ENCODE measurements at places on chromosomes 12 and 14.

DNA sequence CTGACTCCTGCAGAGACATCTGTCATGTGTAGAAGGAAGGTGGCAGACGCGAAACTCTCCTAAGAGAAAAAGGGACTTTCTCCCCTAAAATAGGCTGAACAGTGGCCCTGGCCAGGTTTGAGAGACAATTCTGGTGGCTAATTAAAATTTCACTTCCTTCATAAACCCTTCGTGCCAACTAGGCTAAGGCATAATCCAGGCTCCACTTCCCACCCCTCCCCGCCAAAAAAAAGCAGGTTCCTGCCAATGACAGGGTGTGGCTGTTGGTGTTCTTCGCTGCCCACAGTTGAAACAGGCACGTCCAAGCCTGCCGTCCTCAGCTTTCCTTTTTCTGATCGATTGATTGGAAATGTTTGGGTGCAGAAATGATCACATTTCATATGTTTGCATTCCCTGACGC is 144.6 kb downstream of the GCH1 start:
- DNase-seq = no peak

DNA sequence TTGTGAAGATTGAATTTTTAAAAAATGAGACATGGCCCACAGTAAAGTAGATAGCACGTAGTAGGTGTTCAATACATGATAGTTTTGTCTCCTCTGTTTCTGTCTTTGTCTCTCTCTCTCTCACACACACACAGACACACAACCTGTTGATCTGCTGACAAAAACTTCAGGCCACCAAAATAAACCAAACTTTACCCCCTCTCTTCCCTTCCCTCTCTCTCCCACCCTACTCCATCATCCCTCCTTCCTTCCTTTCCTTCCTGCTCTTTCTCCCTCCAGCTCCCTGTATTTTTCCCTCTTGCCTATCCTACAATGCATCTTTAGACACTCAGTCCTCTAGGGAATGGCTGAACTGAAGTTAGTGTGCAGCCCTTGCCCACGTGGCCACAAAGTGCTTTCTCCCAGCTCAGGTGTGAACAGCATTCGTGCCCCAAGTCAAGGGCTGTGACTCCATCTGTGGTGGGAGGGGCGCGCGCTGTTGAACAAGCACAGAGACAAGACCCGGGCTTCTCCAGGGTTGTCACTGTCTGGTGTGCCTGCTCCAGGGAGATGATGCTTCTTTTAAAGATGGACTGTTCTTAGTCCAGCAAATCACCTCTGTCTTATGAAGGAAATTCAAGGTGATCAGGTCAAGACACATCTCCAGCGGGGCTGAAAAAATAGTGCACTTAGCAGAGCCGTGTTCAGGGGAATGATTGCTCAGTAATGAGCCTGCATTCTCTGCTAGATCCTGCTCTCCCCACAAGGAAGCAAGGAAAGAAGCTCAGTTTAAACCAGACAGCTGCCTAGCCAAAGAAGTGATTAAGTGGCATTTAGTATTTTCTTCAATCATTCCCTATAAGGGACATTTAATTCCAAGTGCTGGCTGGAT is 75.3 kb downstream of the WSCD2 start:
- no peak for DNase-seq

- no peak for DNase-seq
Measured at GRCh38 chr14:21267431-21267845, 1.8 kb downstream of the HNRNPC start.

GRCh38 chr14:65513671-65514070 is 101.1 kb downstream of the FUT8 start:
- DNase-seq = no peak

- DNase-seq = no peak
Measured at GRCh38 chr12:76542908-76543307, 16.7 kb downstream of the OSBPL8 start.

- no peak for DNase-seq
Measured at GRCh38 chr12:58889557-58889956, 30.7 kb downstream of the LRIG3 start.

GRCh38 chr12:5257763-5258495 is 174.0 kb upstream of the NTF3 start:
- DNase-seq = no peak

DNA sequence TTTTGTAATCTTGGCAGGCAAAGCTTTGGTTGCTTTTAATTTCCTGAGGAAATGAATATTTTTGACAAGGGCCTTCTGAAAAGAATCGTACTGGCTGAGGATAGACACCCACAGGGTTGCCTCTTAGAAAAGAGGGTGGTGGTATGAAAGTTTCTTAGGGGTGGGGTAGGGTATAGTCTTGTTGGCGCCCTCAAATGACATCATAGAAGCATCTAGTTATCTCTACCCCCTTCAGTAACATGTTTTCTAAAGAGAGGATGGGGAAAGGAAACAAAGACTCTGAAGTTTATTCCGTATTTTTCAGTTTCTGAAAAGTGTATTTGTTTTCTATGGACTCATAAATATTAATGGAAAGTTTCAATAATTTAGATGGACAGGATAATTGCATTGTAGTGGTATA is 13.7 kb downstream of the PRKCH start:
- DNase-seq = no peak

GRCh38 chr14:105068818-105069217 is 3.6 kb upstream of the GPR132 start:
- no peak for DNase-seq

DNA sequence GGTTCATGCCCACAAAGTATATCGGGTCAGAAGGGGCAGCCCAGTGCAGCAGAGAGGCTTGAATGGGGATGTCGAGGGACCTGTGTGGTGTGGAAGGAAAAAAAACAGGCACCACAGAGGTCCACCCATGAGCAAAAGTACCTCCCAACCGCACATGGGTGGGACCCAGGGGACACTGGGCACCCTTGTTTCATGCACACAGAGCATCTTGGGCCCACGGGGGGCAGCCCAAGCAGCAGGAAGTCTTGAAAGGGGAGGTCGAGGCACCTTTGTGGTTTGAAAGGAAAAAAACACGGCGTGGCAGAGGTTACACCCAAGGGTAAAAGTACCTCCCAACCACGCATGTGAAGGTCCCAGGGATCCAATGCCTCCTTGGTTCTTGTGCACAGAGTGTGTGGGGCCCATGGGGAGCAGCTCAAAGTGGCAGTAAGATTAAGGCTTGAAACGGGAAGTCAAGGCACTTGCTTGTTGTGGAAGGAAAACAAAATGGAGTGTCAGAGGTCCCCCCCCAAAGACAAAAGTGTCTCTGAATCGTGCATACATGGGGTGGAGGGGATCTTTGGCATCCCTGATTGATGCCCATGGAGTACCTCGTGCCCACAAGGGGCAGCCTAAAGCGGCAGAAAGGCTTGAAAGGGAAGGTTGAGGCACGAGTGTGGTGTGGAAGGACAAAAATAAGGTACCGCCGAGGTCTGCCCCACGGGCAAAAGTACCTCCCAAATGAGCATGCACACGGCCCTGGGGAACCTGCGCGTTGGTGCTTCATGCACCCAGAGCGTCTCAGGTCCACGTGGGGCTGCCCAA is 575.5 kb downstream of the ALG10 start:
- DNase-seq = no peak

GRCh38 chr14:21647380-21647779 is 6.3 kb upstream of the OR4E2 start:
- no peak for DNase-seq

DNA sequence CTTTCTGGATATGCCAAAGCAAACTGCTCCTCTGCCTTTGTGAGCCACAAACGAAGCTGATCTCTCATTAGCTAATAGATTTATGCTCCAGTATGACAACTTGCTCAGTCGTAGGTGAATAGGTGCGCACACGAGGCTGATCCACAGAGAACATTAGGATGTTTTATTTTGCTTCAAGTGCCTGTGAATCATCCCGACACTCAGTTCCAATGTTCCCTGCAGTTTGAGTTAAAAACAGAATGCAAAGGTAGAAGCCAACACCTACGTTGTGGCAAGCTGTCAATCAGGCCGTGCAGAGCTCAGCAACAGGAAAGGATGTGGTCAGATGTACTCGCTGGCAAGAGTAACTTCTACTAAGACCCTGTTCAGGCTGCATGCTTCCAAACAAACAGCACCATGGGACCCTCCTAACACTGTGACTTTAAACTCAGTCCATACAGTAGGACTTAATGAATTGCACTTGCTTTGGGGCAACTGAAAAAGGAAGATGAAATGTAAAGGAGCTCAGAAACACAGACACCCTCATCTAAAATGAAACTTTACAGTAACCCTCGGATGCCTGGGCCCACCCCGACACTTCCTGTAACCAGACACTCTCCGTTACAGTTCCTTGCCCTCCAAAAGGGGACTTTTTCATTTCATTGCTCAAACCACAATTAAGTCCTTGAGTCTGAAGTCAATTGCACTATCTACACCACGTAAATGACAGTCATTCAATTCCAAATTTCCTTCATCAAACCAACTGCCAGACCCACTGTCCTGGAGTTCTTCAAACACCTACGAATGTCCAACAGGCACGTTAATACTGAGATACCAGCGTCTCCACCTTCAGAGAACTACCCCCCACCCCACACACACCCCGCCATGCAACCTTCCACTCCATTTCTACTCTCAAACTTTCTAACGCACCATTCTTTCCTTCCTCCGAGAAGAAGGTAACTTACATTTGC is 1.6 kb downstream of the CCDC88C start:
- DNase-seq = peak; percentile 9

DNA sequence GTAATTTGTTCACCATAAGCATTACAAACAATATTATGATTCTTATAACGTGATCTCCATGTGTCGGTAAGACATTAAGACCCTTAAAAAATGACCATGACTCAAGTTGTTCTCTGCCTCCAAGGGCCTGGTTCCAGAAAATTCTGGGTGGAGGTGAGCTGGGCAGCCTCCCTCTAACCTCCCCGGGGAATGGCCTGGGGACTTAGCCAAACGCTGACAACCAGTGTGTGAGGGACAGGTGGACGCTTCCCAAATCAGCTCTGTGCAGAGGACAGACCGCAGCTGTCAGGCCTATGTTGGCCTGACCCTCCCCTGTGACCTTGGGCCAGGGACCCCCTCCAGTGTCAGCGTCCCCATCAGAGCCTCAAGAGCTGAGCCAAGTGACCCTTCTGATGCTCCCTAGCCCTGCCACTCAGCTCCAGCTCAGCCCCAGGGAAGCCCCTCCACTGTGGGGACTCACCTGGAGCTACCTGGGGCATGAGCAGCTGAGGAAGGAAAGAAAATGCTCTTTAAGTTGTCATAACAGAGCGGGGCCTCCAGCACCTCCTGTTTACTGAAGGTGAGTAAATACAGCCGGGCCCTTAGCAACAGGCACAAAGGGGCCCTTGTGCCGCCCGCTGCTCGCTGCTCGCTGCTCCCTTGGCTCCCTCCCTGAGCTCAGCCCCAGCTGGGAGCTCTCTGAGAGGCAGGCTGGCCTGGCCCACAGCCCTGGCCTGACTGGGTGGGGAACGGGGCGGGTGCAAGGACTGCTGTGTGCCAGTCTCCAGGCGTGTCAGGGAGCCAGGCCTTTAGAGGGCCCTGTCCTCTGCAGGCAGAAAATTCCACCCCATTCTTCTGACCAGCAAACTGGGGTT is 116.6 kb downstream of the CALM1 start:
- no peak for DNase-seq

GRCh38 chr12:132021031-132021871 is 71.5 kb downstream of the EP400 start:
- DNase-seq = no peak

- DNase-seq = no peak
Measured at GRCh38 chr12:75981247-75982168, 50.1 kb downstream of the PHLDA1 start.

- DNase-seq = peak; percentile 13
Measured at GRCh38 chr14:51657762-51658161, 6.1 kb downstream of the FRMD6 start.

DNA sequence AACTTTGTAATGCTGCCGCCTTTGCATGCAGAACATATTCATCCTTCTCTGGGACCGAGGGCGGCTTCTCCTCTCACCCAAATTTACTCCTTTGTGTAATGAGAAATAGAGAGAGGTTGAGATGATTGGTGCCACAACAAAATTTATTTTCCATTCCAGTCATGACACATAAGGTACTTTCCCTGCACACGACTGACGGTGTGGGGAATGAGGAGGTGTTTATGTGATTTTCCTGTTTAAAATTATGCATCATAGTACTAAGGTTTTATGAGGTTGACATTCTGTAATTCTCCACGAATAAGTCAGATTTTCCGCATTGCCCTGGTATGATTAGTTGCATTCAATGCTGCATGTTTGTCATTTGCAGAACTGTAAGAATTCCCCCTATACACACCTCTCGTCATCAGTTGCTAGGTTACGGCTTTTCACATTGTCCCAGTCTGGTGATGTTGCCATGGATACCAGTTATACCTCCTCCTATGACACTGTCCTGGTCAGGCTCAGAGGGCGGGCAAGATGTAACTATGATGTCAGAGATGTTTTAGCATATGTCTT is 23.1 kb downstream of the BICDL1 start:
- no peak for DNase-seq

DNA sequence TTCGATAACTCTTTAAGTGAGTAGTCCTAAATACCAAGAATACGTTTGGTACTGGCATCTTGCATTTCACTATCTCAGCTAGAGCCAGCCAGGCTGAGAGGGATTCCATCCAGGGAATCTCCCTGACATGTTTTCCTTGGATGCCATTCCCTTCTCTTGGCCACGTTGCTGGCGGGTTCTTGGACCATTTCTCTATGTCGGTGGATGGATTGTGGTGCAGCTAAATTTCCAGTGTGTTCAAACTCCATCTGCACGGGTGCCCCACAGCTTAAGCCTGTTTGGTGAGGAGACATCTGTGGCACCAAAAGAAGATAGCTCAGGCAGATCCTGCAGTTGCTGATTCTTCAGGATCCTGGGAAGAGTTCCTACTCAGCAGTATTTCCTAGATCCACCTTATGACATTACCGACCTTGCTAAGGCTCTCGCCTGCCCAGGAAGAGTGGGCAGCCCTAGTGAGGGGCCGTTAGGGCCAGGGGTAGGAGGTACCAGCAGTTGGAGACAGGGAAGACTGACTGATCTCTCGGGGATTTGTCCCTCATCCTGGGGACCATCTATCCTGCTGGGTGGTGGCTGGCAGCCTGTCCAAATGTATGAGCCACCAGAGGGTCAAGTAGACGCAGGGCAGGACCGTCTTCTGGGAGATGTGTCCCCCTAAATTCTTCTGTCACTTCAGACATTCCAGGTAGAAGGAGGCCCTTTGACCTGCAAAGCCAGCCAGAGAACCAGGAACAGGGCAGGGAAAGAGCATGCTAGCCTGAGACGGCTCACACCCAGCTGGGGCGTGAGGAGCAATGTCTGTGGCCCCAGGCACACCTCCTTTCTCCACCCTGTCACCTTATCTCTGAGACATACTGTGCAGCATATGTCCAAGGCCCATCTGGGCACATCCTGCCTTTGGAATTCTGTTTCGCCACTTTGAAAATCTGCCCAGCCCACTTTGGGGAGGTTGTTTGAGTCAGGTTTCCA is 72.6 kb upstream of the CAPRIN2 start:
- DNase-seq = no peak

DNA sequence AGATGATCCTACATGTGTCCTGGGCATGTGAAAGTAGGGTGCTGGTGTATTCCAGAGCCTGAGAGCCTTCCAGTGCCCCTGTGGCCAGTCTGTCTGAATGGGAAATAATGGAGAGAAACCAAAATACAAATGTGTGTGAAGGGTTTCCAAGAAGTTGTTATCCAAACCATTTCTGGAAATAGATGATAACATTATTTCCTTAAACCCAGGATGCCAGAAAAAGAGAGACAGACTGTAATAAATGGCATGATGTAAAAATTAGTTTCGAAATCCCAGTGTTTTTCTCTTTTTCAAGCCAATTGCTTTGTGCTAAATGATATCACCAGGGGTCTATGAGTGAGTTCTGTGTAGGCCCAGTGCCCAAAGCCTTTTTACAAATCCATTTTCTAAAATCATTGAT is 175.3 kb downstream of the PHLDA1 start:
- DNase-seq = no peak

GRCh38 chr12:50914872-50915484 is 37.4 kb upstream of the HIGD1C start:
- DNase-seq = no peak
